ENCODE measurements at places on chromosomes 3 and 15. TPM values are rescaled to one million over a fixed set of nuclear protein-coding genes. Genes with fewer than 3 reads are reported as not detected.

DNA sequence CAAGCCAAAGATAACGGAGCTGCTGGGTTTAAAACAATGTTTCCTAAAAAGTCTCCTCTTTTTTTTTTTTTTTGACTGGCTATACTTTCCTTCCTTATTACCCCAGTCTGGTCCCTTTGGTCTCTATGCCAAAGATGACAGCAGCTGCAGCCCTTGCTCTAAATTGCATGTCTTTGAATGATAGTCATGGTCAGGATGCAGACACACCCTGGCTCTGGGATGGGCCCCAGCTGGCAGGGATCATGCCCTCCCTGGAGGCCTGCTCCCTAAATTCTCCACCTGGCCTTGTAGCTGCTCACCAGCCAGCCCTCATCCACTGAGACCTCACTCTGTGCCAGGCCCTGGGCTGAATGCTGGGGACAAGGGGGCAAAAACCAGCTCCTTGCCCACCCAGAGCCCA, 95.8 kb downstream of the MESD start:
- no peak overlapping the region for H3K27ac ChIP-seq
- H3K27me3 ChIP-seq, result no peaks in the 10 kb centered on the region
- DNase-seq, result no peak
- H3K4me3 ChIP-seq, result no peak overlapping the region
- peaks cover 21% of the 10 kb centered on the region for H3K36me3 ChIP-seq

GRCh38 chr3:47406762-47407149, 25.9 kb downstream of the PTPN23 start:
- H3K36me3 ChIP-seq, result peaks cover 75% of the 10 kb centered on the region
- DNase-seq, result no peak
- no peak overlapping the region for H3K27ac ChIP-seq
- no peak overlapping the region for H3K4me3 ChIP-seq

The TPRA1 gene
- 40.6 TPM for total RNA-seq

The BCL2A1 gene
- 91.1 TPM for total RNA-seq

- H3K36me3 ChIP-seq, result no peaks in the 10 kb centered on the region
- H3K27me3 ChIP-seq, result no peaks in the 10 kb centered on the region
- no peaks in the 10 kb centered on the region for H3K4me1 ChIP-seq
- H3K4me3 ChIP-seq, result no peak overlapping the region
- no peak overlapping the region for H3K27ac ChIP-seq
These were observed 418.3 kb downstream of the OTOL1 start for GRCh38 chr3:161914703-161915417.

The PLOD2 gene
- total RNA-seq, result 23.7 TPM

Measured in upper lobe of right lung (tissue), 1 donor.